ENCODE measurements at places on chromosomes 6 and 20. TPM values are rescaled to one million over a fixed set of nuclear protein-coding genes. Genes with fewer than 3 reads are reported as not detected.

The RGS17 gene
- 4.6 TPM for total RNA-seq

The C20orf204 gene
- total RNA-seq: 0.74 TPM

The SNPH gene
- 4.9 TPM for total RNA-seq

The OR2J3 gene
- not detected for total RNA-seq

The CGA gene
- total RNA-seq: not detected

The C6orf58 gene
- total RNA-seq: not detected

Measured in mesenteric fat pad (tissue), 1 donor.